ENCODE measurements at places on chromosomes 11 and 22.

GRCh38 chr11:61110255-61111049 is 8.2 kb downstream of the CD5 start:
- no peak for DNase-seq

- no peak for DNase-seq
Observed at GRCh38 chr11:126489836-126490660, 134.6 kb downstream of the ST3GAL4 start.

GRCh38 chr11:83158965-83159901 is 2.3 kb downstream of the PCF11 start:
- DNase-seq, result no peak

DNA sequence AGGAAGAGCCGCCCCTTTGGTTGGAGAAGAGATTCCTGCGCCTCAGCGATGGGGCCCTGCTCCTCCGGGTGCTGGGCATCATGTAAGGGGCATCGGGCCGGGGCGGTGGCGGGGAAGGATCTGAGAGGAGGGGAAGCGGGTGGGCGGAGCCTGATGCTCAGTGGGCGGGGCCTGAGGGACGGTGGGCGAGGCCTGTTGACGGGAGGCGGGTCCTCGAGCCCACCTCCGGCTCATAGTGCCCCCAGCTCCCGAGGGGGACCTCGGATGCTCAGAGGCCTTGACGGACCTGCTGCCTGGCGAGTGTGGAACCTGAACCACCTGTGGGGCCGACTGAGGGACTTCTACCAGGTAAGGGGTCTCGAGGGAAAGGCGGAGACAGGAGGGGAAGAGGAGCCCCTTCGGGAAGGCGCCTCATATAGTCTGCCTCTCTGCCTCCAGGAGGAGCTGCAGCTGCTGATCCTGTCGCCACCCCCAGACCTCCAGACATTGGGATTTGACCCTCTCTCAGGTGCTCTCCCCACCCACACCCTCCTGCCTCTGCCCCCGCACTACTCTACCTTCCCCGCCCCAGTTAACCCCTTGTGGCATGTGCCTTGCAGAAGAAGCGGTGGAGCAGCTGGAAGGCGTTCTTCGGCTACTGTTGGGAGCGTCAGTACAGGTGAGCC is 799 bp downstream of the CCDC88B start:
- no peak for DNase-seq

DNA sequence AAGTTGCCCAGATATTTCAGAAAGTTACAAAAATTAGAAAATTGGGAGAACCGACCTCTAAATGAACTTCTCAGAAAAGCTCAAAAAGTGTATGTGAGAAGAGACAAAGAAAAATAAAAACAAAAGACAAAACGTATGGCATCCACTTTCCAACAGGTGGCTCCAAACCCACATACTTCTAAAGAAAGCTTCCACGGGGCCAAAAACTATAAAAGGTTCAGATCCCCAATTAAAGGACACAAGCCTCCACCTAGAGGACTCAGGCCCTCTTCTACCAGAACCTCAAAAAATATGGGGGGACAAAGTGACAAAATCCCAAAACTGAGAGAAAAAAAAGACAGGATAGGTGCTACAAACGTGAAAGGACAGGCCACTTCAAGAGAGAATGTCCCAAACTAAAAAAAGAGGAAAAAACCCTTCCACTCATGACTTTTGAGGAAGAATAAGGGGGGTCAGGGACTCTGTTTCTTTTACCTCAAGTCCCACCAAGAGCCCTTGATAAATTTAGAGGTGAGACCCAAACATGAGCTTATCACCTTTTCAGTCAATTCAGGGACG is 8.8 kb downstream of the SCGB2A1 start:
- DNase-seq, result no peak
